Activated CD8-positive, alpha-beta memory T cell treated with anti-CD3 and anti-CD28 coated beads for 36 hours (primary cell): ENCODE measurements at places on chromosomes 5 and 9. TPM values are rescaled to one million over a fixed set of nuclear protein-coding genes. Genes with fewer than 3 reads are reported as not detected.

The ECSCR gene
- 0.55 TPM for total RNA-seq

The AK6 gene
- total RNA-seq, result 110 TPM

The FOXI1 gene
- total RNA-seq, result not detected

The SLC23A1 gene
- total RNA-seq, result 0.40 TPM

The MTX3 gene
- 29.0 TPM for total RNA-seq

The TYRP1 gene
- total RNA-seq, result not detected

The SLC6A19 gene
- not detected for total RNA-seq

The BICD2 gene
- total RNA-seq, result 25.4 TPM

The ARID3C gene
- 0.25 TPM for total RNA-seq

The LRRC26 gene
- not detected for total RNA-seq

The PCDHGB2 gene
- total RNA-seq, result 0.25 TPM

The PHF24 gene
- not detected for total RNA-seq

The SLCO4C1 gene
- 0.10 TPM for total RNA-seq

The RANBP6 gene
- 18.8 TPM for total RNA-seq

The GPR150 gene
- total RNA-seq, result 0.44 TPM

The OR1J1 gene
- not detected for total RNA-seq

The SLC46A2 gene
- total RNA-seq, result not detected

The PRPF4 gene
- total RNA-seq, result 68.8 TPM

The DMRT3 gene
- not detected for total RNA-seq

The OLFML2A gene
- 0.04 TPM for total RNA-seq

The IFNK gene
- not detected for total RNA-seq

The OTULINL gene
- 16.5 TPM for total RNA-seq

The MPDZ gene
- total RNA-seq, result not detected

The DPM2 gene
- 74.8 TPM for total RNA-seq

The CLTB gene
- 67.5 TPM for total RNA-seq

The SLC45A2 gene
- total RNA-seq, result not detected

The GRXCR2 gene
- total RNA-seq, result not detected

The TXNDC8 gene
- total RNA-seq, result not detected
